ENCODE measurements at places on chromosomes 3 and 15.

DNA sequence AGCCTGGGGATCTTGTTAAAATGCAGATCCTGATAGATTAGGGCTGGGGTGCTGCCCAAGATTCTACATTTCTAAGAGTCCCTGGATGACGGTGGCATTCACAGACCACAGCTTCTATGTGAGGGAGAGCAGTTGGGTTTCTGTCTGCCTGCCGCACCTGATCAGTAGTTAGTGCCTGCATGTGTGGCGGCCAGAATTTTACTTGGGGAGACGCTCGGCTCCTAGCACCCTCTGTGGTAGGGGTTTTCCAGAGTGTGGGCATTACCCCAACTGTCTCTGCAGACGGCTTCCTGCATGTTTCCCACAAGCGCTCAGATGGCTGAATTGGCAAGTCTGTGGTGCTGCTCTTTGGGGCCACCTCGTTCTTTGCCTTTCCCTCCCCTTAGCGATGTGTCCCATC, 8.3 kb downstream of the GHRL start:
- peak; percentile 68 for DNase-seq

DNA sequence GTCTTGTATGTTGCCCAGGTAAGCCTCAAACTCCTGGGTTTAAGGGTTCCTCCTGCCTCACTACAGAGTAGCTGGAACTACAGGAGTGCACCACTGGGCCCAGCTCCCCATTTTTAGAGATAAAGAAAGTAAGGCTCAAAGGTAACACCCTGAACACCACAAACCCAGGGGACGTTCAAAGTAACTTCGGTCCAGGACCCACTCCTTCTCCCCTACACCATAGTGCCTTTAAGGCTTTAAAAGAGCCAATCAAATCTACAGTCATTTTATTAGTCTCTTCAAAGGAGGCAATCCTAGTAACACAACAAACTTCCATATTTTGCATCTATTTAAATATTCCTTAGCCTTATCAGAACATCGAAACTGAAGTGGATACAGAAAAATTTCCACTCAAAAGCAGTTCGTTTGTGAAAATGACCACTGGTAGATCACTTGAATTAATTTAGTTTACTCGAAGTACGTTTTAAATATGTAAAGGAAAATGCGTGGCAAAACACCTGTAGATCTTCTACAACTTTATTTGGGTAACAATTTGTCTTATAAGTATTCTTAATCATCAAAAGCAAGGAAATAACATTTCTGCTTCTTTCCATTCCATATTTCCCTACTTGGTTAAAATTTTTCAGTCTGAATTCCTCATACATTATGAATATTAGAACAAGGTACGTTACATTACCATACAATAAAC, 1.8 kb downstream of the STAG1 start:
- no peak for DNase-seq

DNA sequence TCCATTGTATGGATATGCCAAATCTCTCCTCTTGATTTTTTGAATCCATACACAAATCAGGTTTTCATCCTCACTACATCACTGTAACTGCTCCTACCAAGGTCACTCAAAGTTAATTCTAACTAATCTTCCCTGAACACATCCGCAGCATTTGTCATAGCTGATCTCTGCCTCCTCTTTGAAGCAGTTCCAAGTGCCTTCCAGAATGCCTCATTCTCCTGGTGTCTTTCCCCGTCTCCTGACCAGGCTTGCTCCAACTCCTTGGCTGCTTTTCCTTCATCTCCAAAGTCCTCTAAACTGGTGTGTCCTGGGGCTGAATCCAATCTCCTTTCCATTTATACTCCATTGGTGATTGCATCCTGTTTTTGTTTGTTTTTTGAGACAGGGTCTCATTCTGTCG, 26.8 kb downstream of the KLHDC8B start:
- DNase-seq = no peak

- no peak for DNase-seq
Observed at GRCh38 chr3:98008855-98009254, 26.3 kb downstream of the GABRR3 start.

Data from activated CD4-positive, alpha-beta memory T cell treated with anti-CD3 and anti-CD28 coated beads for 36 hours (primary cell).